ENCODE measurements at places on chromosomes 6 and 20. TPM values are rescaled to one million over a fixed set of nuclear protein-coding genes. Genes with fewer than 3 reads are reported as not detected.

The MOG gene
- not detected for total RNA-seq

GRCh38 chr20:11249683-11250082 lies 575.9 kb upstream of the JAG1 start:
- no peak for DNase-seq

DNA sequence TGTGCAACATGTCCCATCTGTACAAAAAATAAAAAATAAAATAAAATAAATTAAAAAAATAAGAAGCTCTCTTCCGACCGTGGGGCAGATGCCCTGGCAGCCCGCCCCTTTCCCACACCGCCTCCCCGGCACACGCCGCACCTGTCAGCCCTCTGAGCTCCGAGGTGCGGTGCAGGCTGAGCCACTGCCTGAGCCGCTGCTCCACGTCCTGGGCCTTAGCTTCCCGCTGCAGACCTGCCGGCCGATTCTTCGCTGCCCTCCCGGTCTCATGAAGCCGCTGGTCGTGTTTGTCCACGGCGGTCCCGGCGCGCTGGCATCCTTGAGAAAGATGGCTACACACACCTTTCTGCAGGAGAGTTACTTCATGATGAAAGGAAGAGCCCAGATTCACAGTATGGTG lies 10.7 kb upstream of the CLPSL2 start:
- DNase-seq: no peak

GRCh38 chr6:116008470-116009243 lies 52.0 kb downstream of the FRK start:
- DNase-seq: peak; percentile 63

The NRSN1 gene
- total RNA-seq: 0.39 TPM

DNA sequence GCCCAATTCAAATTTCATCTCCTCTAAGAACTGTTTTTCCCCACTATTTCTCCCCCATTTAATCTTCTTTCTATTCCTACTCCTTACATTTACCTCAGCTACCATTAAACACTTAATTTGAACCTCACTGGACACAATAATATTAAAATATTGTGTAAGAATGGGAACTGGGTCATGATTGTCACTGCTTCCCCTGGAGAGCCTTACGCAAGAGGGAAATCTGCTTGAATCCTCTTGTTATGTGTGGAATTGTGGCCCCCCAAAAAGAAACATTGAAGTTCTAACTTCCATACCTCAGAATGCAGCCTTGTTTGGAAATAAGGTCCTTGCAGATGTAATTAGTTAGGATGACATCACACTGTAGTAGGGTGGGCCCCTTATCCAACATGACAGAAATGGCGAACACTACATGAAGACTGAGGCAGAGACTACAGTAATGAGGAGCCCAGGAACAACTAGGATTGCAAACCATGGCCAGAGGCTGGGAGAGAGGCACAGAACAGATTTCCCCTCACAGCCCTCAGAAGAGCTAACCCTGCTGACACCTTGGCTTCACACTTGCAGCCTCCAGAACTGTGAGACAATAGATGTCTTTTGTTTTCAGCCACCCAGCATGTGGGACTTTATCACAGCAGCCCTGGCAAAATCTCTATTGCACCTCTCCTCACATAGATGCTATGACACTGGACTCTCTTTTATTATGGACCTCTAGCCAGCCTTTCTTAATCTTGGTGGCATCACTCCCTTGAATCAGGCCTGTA lies 29.9 kb downstream of the HIVEP2 start:
- DNase-seq: no peak

DNA sequence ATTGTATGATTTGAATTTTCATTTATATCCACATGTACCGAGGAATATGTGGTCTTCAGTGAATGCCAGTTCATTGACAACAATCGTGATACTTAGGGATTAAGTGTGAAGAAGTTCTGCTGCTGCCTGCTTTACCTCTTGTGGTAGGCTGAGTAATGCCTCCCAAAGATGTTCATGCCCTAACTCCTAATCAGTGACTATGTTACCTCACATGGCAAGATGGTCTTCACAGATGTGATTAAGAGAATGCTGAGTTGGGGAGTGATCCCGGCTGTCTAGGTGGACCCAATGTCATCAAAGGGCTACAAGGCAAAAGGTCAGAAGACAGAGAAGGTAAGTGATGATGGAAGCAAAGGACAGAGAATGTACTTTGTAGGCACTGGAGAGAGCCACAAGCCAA lies 181.0 kb downstream of the FOXC1 start:
- DNase-seq: no peak

DNA sequence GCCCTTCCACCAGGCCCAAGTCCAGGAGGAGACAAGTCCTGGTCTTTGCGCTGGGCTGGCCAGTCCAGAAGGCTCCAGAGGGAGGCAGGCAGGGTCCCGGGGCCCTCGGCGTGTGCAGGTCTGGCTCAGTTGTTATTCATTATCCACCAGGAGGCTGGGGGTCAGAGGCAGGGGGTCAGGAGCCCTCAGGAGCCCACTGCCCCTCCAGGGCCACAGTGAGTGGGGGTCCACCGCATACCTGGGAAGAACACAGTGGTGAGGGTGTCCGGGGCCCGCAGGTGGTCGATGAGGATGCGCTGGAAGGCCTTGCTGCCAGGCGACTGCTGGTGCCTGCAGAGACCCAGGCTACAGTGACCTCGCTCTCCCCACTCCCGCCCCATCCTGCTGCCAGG lies 4.4 kb upstream of the C20orf144 start:
- DNase-seq: no peak

The SAMD5 gene
- total RNA-seq: 28.9 TPM

The TCF21 gene
- not detected for total RNA-seq

The TCEA2 gene
- 15.1 TPM for total RNA-seq

DNA sequence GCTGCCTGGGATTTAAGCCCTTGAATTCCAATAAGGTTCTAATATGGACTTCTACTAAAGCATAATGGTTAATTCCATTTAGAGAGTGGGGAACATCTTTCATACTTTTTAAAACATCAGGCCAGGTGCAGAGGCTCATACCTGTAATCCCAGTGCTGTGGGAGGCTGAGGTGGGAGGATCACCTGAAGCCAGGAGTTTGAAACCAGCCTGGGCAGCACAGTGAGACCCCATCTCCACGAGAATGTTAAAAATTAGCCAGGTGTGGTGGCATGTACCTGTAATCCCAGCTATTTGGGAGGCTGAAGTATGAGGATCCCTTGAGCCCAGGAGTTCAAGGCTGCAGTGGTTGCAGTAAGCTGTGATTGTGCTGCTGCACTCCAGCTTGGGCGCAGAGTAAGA lies 35.0 kb downstream of the E2F3 start:
- DNase-seq: no peak

DNA sequence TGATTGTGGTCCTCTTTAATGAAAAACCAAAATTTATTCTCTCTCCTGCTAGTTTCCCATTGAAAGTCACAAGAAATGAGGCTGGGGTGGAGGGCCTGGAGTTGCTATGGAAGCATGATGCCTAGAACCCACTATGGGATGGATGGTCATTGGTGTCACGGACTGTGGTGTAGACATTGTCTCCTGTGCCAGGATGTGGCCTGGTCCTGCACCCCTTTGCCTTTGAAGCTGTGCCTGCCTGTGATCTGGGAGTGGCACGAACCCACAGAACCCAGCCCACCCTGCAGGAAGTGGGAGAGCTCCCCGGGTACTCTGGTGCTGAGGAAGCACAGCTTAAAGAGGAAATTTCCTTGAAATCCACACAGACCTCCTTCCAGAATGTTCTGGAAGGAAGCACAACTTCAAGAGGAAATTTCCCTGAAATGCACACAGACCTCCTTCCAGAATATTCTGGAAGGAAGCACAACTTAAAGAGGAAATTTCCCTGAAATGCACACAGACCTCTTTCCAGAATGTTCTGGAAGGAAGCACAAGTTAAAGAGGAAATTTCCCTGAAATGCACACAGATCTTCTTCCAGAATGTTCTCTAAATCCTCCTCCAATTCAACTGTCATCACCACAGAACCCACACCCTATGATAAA lies 105.6 kb downstream of the CDH26 start:
- DNase-seq: no peak

The OR10C1 gene
- total RNA-seq: not detected

GRCh38 chr6:99402448-99402847 lies 8.5 kb upstream of the COQ3 start:
- no peak for DNase-seq

The PLCB1 gene
- 23.8 TPM for total RNA-seq

Measured in skin of body (tissue), 3 donors.